ENCODE measurements at places on chromosomes 6 and 20. TPM values are rescaled to one million over a fixed set of nuclear protein-coding genes. Genes with fewer than 3 reads are reported as not detected.

The WFDC10B gene
- total RNA-seq: not detected

The RAB22A gene
- 19.9 TPM for total RNA-seq

The TRIM40 gene
- not detected for total RNA-seq

The CBLN4 gene
- total RNA-seq: not detected

The VWA7 gene
- total RNA-seq: 6.0 TPM

The LY6G6D gene
- not detected for total RNA-seq

The MLN gene
- not detected for total RNA-seq

The GSTA4 gene
- 4.8 TPM for total RNA-seq

The RFX6 gene
- not detected for total RNA-seq

The AIF1 gene
- total RNA-seq: 54.0 TPM

The DEFB129 gene
- not detected for total RNA-seq

The SLC17A1 gene
- total RNA-seq: 0.15 TPM

The EMILIN3 gene
- total RNA-seq: 0.10 TPM

The ADGB gene
- total RNA-seq: not detected

The FNDC11 gene
- total RNA-seq: 0.49 TPM

All from T-helper 1 cell treated with Interleukin-12 subunit alpha and Interleukin-12 subunit beta and Interleukin-4 antibody, amounts not matched to agents 30 ng/mL and 1 ng/mL, for 36 hours (primary cell).